ENCODE measurements at places on chromosomes 6 and 20.

GRCh38 chr20:41139227-41140093 is 2.1 kb downstream of the PLCG1 start:
- DNase-seq, result no peak

DNA sequence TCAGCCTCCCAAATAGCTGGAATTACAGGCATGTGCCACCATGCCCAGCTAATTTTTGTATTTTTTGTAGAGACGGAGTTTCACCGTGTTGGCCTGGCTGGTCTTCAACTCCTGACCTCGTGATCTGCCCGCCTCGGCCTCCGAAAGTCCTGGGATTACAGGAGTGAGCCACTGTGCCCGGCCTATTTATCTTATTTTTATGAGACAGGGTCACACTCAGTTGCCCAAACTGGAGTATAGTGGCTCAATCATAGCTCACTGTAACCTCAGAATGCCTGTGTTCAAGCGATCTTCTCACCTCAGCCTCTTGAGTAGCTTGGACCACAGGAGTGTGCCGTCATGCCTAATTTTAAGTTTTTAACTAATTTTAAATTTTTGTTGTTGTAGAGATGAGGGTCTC is 114.4 kb downstream of the JARID2 start:
- DNase-seq, result no peak

DNA sequence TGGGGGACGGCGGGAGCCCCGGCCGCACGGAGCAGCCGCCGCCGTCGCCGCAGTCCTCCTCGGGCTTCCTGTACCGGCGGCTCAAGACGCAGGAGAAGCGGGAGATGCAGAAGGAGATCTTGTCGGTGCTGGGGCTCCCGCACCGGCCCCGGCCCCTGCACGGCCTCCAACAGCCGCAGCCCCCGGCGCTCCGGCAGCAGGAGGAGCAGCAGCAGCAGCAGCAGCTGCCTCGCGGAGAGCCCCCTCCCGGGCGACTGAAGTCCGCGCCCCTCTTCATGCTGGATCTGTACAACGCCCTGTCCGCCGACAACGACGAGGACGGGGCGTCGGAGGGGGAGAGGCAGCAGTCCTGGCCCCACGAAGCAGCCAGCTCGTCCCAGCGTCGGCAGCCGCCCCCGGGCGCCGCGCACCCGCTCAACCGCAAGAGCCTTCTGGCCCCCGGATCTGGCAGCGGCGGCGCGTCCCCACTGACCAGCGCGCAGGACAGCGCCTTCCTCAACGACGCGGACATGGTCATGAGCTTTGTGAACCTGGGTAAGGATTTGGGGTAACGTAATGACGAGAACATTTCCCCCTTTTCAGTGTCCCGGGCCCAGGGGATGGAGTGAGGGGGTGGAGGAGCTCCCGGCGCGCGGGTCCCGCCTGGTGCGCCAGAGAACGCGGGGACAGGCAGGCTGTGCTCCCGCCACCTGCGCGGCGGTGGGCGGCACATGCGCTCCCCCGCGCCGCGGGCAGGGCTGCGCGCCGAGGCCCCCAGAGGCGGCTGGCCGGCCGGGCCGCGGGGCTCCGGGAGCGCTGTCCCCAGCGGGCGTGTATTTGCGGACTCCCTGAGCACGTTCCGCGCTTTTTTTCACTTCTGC is 1.4 kb downstream of the BMP6 start:
- peak; percentile 20 for DNase-seq

DNA sequence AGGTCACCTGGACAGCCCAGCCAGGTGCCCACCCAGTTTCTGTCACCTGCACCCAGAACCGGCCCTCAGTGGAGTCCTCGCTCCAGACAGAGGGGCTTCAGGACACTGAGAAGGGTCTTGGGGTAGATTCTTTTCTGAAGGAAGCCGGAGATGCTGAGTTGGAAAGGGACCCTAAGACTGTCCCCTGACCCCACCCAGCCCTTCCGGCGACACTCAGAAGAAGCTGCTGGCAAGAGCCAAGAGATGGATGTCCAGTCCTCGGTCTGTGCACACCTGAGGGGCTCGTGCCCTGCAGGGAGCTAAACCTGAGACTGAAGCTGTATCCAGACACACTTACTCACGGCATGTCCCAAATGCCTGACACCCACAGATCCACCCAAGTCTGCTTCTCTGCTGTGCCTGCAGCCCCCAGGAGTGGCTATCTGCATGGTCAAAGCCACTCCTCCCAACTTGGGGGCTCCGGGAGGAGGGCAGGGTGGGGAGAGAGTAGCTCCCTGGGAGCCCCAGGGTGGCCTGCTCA is 20.2 kb downstream of the NTSR1 start:
- DNase-seq, result no peak

DNA sequence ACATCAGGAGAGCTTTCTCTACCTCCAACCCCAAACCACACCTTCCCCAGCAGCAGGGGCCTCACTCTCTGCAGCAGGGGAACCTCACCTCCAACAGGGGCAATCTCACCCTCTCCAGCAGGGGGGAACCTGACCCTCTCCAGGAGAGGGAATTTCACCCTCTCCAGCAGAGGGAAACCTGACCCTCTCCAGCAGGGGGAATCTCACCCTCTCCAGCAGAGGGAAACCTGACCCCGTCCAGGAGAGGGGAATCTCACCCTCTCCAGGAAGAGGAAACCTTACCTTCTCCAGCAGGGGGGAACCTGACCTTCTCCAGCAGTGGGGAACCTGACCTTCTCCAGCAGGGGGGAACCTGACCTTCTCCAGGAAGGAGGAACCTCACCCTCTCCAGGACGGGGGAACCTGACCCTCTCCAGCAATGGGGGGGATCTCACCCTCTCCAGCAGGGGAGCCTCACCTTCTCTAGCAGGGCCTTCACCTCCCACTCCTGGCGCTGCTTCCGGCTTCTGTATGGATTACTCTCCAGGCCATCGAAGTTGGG is 3.1 kb downstream of the B3GALT4 start:
- peak; percentile 69 for DNase-seq

- DNase-seq, result no peak
Observed at GRCh38 chr6:2381872-2382661, 136.7 kb upstream of the GMDS start.

- DNase-seq, result no peak
Observed at GRCh38 chr20:36653456-36653855, 7.5 kb upstream of the SLA2 start.
